Astrocyte of the hippocampus (primary cell): ENCODE measurements at places on chromosomes 11 and 22.

- no peak for DNase-seq
These were observed 817.8 kb upstream of the LUZP2 start for GRCh38 chr11:23679041-23679440.

- DNase-seq: no peak
These were observed 8.4 kb upstream of the RANBP1 start for GRCh38 chr22:20107471-20107901.

DNA sequence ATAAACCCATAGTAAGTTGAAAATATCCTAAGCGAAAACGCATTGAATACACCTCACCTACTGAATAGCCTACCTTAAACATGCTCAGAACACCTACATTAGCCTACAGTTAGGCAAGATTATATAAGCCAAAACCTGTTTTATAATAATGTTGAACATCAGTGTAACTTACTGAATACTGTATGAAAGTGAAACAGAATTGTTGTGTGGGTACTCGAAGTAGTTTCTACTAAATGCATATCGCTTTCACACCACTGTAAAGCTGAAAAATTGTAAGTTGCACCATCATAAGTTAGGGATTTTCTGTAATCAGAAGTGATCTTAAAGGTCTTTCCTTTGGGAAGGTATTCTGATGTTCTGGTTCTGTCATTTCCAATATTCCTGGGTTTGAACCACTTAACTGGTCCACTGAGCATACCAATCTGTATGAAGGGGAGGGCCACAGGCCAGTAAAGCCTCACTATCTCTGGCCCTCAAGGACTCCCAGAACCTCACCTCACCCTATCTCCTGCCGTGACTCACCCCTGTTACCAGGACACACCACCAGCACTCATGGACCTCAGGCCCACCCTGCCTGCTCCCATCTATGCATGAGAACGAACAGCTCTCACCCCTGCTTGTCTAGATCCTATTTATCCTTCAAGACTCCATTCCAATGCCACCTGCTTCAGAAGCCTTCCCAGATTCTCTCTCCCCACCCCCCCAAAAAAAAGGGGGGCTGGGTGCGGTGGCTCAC lies 70.0 kb downstream of the NAT10 start:
- no peak for DNase-seq

GRCh38 chr11:32838505-32839274 lies 9.0 kb downstream of the PRRG4 start:
- DNase-seq: no peak

GRCh38 chr22:24816806-24817205 lies 10.8 kb downstream of the SGSM1 start:
- DNase-seq: no peak

- DNase-seq: no peak
These were observed 2091.9 kb downstream of the LRRC4C start for GRCh38 chr11:39367534-39367933.

- DNase-seq: peak; percentile 43
These were observed 148.8 kb downstream of the DBX1 start for GRCh38 chr11:20011307-20011951.

DNA sequence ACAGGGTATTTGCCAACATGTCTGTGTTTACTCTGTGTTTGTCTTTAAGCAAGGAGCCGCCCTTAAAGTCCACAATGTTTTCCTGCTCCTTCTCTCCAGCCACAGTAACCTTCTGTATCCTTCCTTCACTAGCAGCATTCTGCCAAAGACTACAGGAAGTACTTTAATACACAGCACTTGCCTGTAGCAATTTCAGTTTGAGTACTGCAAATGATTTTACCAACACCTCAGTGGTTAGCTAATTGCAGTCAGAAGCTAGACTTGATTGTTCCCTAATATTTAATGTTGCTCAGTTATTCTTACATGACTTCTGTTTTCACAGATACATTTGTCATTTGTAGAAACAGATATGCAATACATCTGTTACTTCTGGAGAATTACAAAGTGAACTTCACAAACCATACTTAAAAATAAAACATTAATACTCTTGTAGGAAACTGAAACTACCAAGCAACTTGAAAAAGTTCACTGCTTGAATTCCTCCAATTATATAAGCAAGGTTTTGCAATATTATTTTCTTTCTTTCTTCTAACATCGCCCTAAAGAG lies 69.1 kb downstream of the FCHSD2 start:
- peak; percentile 18 for DNase-seq

DNA sequence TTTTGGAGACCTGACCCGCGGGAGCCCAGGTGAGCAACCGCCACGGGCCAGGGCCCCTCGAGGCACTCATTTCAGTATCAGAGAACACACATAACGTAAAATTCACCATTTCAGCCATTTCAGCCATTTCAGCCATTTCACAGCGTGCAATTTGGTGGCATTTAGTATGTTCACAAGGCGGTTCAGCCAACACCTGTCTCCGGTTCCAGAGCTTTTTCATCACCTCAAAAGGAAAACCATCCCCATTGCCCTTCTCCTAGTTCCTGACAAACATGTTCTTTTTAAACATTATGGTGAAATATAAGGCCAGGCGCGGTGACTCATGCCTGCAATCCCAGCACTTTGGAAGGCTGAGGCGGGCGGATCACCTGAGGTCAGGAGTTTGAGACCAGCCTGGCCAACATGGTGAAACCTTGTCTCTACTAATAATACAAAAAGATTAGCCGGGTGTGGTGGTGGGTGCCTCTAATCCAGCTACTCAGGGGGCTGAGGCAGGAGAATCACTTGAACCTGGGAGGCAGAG lies 119.3 kb downstream of the KCNQ1 start:
- no peak for DNase-seq

- peak; percentile 11 for DNase-seq
These were observed 21.2 kb upstream of the PSMA1 start for GRCh38 chr11:14541192-14541947.

DNA sequence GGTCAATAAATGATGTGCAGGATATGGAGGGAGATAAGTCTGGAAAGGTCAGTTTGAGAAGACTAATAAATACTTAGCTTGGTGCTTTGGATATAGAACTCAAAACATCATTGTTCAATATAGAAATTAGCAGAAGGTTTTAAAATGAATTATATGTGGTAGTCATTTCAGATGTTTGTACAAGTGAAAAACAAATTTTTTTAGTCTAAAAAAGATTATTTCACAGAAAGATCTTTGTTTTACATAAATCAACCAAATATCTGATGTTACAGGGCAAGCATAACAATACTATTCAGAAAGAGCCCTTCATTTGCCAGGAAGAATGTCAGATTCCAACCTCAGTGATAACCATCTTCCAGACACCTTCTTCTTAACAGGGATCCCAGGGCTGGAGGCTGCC lies at the start of gene OR52D1:
OR52D1 (plus strand) TSS at position 301 of the 400 bp plus-strand sequence; CDS start at position 323, 22 bp downstream.
- no peak for DNase-seq

DNA sequence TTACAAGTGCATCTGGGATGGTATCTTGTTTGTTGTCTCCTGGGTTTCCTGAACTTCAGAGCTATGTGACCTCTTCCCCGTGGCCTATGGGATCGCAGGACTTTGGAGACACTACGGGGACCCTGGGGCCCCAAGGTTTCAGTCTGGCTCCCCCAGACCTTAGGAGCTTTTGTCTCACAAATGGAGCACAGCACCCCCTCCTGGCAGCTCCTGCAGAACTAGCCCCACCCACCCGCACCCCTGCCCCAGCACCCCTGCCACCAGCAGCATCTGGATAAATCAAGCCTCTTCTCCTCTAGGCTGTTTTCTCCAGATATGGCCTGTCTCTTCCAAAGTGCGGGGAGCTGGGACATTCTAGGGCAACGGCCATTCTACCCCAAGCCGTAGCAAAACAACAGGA lies 10.4 kb downstream of the RCOR2 start:
- no peak for DNase-seq

DNA sequence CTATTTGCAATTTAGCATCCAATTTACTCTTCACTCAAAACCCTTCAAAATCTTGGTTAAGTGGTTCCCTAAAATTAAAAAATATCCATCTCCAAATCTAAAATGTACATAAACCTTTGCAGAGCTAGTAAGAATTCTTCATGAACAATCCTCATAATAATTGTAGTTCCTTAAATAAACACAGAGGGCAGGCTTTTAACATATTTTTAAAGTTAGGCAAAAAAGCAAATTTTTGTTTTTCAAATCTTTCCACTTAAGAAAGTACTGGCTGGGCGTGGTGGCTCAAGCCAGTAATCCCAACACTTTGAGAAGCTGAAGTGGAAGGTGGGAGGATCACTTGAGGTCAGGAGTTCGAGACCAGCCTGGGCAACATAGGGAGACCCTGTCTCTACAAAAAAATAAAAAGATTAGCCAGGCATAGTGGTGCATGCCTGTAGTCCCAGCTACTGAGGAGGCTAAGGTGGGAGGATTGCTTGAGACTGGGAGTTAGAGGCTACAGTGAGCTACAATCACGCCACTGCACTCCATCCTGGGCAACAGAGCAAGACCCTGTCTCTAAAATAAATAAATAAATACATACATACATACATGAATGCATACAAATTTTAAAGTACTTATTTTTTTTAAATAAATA lies 25.1 kb upstream of the PLAAT3 start:
- DNase-seq: peak; percentile 13

- no peak for DNase-seq
These were observed 4.5 kb upstream of the MACROD1 start for GRCh38 chr11:64170419-64170818.

- peak; percentile 20 for DNase-seq
These were observed 483.5 kb downstream of the BRD1 start for GRCh38 chr22:49344161-49344560.

GRCh38 chr11:118889797-118890196 lies 6.1 kb downstream of the CXCR5 start:
- DNase-seq: peak; percentile 49

GRCh38 chr11:74546752-74547151 lies 45.6 kb upstream of the POLD3 start:
- DNase-seq: no peak

GRCh38 chr11:69882270-69882608 lies 63.0 kb upstream of the FGF3 start:
- no peak for DNase-seq

GRCh38 chr11:64559351-64560138 lies 31.5 kb upstream of the SLC22A12 start:
- DNase-seq: no peak

DNA sequence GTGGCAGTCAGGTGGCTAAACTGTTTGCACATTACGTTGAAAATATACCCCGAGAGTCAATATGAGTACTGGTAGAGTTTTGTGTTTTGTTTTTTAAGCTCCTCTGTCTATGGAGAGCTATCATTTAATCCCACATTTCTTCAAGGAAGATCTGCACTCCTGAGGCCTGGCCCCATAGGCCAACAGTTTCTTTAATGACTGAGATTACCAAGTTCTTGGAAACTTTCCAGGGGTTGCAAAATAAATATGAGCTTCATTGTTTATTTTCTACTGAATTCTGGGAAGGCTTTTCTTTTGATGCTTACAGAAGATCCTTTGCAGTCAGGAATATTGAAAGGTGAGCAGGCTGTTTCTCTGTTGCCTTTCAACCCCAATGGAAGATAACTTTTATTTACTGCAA lies 452.0 kb downstream of the JRKL start:
- DNase-seq: no peak

- DNase-seq: no peak
These were observed at the start of gene ESAM for GRCh38 chr11:124762105-124762623. ESAM (minus strand) TSS chr11:124762290; CDS start chr11:124762154, 136 bp downstream.

- DNase-seq: peak; percentile 82
These were observed 11.1 kb downstream of the POLR3H start for GRCh38 chr22:41532908-41533825.

DNA sequence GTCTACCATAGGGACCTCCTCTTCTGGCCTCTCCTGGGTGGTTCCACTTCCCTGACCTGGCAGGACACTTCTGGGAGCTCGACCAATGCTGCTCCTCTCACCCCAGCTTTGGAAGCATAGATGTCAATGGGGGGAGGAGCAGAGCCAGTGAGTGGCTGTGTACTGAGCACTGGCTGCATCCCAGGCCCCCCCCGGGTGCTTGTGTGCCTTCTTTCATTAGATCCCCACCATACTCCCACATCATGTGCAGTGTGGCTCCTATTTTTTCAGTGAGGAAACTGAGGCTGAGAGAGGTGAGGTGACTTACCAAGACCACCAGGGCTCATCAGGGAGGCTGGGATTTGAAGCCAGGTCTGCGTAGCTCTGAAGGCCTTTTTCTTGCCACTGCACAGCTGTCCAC lies 44.3 kb downstream of the LRRC32 start:
- no peak for DNase-seq

DNA sequence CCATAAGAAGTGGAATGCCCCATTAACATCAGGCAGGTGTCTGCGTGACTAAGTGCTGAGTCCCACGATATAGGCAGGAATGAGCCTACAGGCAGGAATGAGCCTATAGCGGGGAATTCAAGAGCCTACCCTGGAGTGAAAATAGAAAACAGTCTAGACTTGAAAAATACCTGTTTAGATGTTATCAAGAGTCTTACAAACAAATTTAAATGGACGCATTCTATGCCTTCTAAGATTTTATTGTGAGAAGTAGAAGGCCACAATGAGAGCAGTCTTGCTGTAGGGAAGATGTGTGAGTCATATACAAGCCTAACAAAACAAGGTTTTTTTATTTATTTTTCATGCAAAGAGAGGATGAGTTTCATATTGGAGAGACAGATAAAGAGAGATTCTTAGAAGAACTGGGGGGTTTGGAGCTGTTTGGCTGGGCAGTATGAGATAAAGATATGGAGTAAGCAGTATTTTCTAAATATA lies 200.8 kb upstream of the ZC3H12C start:
- no peak for DNase-seq

GRCh38 chr11:113817162-113817561 lies 37.6 kb downstream of the CLDN25 start:
- DNase-seq: peak; percentile 43

GRCh38 chr22:31344256-31344577 lies 1.9 kb downstream of the PATZ1 start:
- DNase-seq: no peak
